Stimulated activated CD8-positive, alpha-beta memory T cell treated with anti-CD3 and anti-CD28 coated beads, Interleukin-15, amount 100 ng/mL, for 4 hours (primary cell): ENCODE measurements at places on chromosomes 6 and 20.

- DNase-seq: peak; percentile 60
Observed at GRCh38 chr6:14732844-14733757, 512.8 kb upstream of the JARID2 start.

GRCh38 chr6:150486048-150486447 is 113.6 kb upstream of the PLEKHG1 start:
- DNase-seq: no peak

DNA sequence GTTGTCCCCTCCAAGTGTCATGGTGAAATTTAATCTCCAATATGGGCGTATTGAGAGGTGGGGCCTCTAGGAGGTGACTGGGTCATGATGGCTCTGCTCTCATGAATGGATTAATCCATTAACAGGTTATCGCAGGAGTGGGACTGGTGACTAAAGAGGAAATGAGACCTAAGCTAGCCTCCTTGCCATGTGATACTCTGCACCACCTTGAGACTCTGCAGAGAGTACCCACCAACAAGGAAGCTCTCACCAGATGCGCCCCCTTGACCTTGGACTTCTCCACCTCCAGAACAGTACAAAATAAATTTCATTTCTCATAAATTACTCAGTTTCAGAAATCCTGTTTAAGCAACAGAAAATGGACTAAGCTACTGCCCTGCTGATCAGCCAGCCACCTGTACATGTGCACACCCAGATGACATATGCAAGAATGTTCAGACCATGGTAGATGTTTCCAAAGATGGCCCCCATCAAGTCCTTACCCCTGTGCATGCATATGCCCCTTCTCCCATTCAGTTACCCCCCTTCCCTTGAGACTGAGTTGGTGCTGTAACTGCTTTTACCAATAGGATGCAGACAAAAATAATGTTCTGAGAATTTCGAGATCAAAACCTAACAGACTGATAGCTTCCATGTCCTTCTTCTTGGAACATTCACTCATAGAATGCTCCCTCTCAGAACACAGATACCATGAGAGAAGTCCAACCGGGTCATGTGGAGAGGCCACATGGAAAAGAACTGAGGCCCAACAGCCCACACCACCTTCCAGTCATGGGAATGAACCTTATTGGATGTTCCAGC is 28.4 kb downstream of the MAP3K5 start:
- no peak for DNase-seq

DNA sequence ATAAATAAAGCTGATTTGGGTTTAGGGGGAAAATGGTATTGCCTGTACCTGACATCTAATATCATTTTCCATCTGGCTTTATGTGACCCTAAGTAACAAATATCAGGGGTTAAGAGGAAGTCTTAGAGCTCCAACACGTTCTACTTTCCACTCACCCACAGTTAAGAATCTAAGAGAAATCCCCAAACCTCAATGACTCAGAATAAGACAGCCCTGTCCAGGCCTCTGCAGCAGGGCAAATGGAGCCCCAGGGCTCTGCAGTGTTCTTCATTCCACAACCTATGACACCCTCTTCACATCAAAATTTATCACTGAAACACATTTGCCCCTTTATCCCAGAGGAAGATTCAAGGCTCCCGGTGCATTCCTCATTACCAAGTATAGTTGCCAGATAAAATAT is 20.3 kb upstream of the TENT5A start:
- DNase-seq: no peak

DNA sequence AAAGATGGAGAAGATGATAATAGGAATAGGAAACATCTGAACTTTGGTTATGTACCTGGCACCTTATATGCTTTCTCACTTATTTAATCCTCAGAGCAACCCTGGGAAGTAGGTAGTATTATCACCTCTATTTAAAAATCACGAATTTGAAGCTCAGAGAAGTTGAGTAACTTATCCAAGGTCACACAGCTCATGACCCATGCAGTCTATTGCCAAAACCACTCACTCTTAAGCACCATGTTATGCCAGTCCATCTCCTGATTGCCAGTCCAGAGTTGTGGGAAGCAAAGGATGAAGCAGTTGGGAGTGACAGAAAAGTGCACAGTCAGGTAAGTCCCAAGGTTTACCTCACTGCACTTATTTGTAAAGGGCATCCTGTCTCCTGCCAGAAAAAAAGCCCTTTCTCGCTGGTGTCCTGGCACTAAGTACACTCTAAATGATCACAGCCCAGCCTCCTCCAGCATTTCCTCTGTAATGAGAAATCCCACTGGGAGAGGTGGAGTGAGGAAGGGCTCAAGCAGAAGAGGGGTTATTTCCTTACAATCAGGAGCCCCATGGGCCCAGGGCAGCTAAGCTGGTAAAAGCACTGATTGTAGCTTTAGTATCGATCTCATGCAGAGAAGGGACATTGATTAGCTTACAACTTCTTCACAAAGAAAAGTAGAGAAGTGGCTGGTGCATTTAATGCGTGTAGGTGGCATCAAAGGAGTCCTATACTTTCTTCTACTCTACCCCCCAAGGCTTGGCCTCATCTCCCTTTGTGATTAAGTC is 21.3 kb upstream of the SCGN start:
- DNase-seq: no peak

GRCh38 chr20:32446301-32447100 is 88.4 kb downstream of the ASXL1 start:
- DNase-seq: no peak

DNA sequence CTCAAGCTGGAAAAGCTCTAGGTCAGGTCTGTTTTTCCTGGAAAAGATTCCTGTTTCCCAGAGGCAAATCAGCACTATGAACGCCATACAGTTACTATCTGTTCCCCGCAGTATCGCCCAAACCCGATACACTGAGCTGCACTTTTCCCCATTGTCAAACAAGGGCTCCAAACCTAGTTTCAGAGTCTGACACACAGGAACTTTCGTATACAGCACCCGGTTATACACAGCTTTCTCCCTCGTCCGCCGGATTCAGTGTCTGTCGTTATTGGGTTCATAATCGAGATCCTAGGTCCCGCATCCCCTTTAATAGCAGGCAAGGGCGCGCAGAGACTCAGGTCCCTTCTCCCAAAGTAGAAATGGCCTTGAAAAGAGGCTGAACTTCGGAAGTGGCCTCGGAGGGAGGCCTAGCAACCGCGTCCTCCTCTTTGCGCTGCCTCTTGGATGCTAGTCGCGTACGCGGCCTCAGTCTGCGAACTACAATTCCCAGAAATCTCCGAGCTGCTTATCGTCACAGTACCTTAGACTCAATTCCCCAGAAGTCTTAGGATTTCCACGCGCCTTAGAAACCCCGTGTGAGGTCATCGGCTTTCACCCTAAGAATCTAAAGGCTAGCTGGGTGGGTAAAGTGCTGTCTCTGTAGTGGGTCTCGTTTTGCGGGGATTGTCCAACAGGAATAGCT is 34.2 kb downstream of the ZNF391 start:
- no peak for DNase-seq

DNA sequence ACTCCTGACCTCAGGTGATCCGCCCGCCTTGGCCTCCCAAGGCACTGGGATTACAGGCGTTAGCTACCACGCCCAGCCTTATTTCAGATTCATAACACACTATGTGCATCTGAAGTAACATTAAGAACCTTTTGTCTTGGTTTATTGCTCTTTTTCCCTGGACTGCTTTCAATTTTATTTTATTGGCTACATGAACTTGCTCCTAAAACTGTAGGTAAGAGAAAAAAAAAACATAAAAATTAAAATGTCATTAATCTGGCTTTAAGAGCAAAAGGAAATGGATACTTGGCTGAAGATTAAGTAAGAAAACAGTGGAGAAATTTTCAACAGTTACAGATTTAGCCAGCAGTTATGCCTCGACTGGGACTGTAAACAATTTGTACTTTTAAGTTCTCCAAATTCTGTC is 62.5 kb downstream of the GJA1 start:
- DNase-seq: no peak

DNA sequence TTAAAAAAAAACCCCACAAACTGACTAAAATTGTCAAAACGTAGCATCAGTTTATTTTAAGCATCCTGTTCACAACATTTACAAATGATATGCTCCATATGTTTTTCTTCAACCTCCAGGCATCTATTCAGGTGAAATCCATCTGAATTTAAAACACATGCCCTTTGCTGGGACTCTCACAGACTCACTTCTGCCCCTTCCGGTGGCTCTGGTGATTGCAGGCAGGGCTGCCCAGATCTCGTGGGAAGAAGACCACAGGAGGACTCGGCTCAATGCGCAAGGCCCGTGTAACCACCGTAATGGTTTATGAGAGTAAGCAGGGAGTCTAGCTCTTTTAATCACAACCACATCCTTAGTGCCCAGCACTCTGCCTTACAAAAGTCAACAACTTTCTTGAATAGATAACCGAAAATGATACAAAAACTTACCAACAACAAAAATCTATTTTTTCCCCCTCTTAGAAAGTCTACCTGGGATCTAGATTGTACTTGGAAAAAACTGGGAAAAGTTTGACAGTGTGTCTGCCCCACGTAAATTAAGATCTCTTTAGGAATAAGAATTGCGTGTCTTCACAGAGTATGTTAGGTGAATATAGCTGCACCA is 139.1 kb downstream of the KIF16B start:
- DNase-seq: no peak

- no peak for DNase-seq
Observed at GRCh38 chr6:76217606-76218005, 145.1 kb upstream of the IMPG1 start.

DNA sequence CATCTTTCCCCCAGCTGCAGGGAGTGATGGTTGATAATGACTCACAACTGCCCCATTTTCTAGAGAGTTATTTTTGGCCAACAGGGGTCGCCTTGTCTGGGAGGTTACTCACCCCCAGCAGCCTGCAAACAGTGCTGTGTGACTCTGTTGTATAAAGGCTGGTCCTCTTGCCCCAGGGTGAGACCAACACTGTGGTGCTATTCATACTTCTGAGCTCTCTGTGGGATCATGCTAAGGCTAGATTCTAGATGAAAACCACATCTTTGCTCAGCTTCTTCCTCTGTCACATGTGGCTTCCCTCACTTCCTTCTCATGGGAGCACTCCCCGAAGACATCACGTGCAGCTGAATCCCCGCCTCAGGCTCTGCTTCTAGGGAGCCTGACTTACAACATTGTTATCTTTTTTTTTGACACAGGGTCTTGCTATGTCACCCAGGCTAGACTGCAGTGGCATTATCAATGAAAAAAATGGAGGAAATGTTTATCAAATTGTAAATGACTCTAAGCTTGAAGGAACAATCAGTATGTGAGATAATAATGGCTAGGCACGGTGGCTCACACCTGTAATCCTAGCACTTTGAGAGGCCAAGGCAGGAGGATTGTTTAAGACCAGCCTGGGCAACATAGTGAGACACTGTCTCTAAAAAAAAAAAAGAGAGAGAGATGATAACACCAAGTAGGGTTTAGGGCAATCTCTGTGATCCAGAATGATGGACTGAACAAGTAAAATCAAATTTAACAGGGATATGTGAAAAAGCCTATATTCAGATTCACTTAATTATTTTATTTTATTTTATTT is 55.7 kb upstream of the SLC23A2 start:
- DNase-seq: peak; percentile 63

- DNase-seq: no peak
Observed at GRCh38 chr6:121354764-121355163, 20.5 kb upstream of the TBC1D32 start.

GRCh38 chr6:56522495-56523270 is 120.0 kb downstream of the DST start:
- DNase-seq: no peak

DNA sequence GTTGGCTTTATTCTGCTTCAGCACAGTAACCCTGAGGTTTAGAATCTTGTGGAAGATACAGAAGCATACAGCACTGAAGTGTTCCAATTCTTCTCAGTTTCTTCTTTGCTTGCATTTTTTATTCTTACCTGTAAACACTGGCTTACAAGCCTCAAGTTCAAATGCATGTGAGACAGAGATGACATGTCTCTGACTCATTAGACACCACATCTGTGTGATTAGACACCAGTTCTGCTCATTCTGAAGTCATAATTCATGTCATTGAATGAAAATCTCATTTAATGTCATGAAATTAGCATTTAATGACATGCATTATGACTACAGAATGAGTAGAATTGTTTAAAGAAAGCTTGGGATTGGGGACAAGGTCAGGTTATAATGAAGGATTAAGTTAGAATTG is 5.8 kb downstream of the GZF1 start:
- no peak for DNase-seq

- DNase-seq: no peak
Observed at GRCh38 chr6:36504982-36505381, 42.3 kb downstream of the STK38 start.

GRCh38 chr6:53579338-53579737 is 34.4 kb upstream of the GCLC start:
- DNase-seq: no peak

- DNase-seq: no peak
Observed at GRCh38 chr6:4466769-4467480, 309.3 kb upstream of the CDYL start.

DNA sequence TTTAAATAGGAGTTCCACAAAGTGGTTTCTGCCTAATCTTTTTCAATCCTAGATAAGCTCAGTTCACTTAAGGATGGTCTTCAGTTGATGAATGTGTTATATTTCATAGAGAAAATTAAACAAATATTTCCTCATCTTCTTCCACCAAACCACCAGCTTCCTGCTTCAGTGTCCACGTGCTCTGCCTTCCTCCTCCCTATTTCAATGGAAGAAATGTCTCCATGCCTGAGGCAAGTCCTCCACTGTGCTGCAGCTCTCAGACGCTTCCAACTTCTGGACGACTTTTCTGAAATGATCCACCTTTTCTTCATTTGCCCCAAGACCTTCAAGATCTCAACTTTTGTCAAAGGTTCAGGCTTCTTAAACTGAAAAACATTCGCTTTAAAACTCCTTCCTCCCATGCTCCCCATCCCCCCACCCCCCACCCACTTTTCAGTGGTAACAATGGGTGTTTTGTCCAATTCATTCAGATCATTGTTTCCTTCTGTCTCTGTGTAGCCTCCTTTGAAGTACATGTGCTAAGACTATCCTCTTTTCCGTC is 25.3 kb upstream of the FABP7 start:
- DNase-seq: no peak

GRCh38 chr20:36543184-36544133 is 2.1 kb downstream of the MYL9 start:
- DNase-seq: no peak

GRCh38 chr6:53611342-53611741 is 54.2 kb downstream of the KLHL31 start:
- DNase-seq: no peak

GRCh38 chr6:112150363-112150762 is 63.0 kb downstream of the FAM229B start:
- DNase-seq: no peak

DNA sequence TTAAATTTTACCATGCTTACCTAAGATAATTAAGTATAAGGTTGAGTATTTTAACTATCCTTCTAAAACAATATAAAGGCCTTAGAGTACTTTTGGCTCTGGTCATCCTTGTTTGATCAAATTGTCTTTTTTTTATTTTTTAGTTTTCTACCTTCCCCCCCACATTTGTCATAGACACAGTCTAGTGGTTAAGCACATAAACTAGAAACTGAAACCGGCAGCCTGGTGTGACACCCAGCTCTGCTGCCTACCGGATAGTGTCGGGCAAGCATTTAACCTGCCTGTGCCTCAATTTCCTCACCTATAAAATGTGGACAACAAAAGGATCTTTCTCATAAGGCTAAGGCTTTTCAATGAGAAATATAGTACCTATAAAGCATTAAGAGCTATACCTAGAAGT is 21.6 kb upstream of the TULP4 start:
- DNase-seq: peak; percentile 15

GRCh38 chr6:89562093-89562973 is 76.2 kb downstream of the LYRM2 start:
- DNase-seq: no peak
